HepG2 (cell line): ENCODE measurements at places on chromosomes 4 and X. TPM values are rescaled to one million over a fixed set of nuclear protein-coding genes. Genes with fewer than 3 reads are reported as not detected.

The SOWAHD gene
- 0.62 and 1.0 TPM in 2 replicates for total RNA-seq

The ENAM gene
- not detected in 2 replicates for total RNA-seq

The HOPX gene
- not detected in 2 replicates for total RNA-seq

- DNase-seq = no peak
- no peaks in the 10 kb centered on the region for H3K4me1 ChIP-seq
- H3K4me3 ChIP-seq = no peak overlapping the region
- no peaks in the 10 kb centered on the region for H3K27me3 ChIP-seq
- no peak overlapping the region for H3K27ac ChIP-seq
Observed at GRCh38 chrX:54116391-54116790, 66.7 kb downstream of the FAM120C start.

GRCh38 chr4:2651998-2652397 lies 104.1 kb downstream of the TNIP2 start:
- no peak for DNase-seq
- peaks cover 68% of the 10 kb centered on the region for H3K36me3 ChIP-seq
- H3K4me1 ChIP-seq = no peaks in the 10 kb centered on the region
- H3K4me3 ChIP-seq = no peak overlapping the region
- H3K27me3 ChIP-seq = no peaks in the 10 kb centered on the region

- H3K4me1 ChIP-seq = no peaks in the 10 kb centered on the region
- H3K27ac ChIP-seq = no peak overlapping the region
- no peaks in the 10 kb centered on the region for H3K27me3 ChIP-seq
Observed at GRCh38 chr4:186318481-186318880, 52.5 kb downstream of the F11 start.

GRCh38 chr4:38111024-38111423 lies 150.8 kb downstream of the PTTG2 start:
- H3K4me1 ChIP-seq = peaks cover 41% of the 10 kb centered on the region
- no peak overlapping the region for H3K4me3 ChIP-seq
- H3K27me3 ChIP-seq = no peaks in the 10 kb centered on the region
- H3K27ac ChIP-seq = peak overlapping the region; percentile 70

- H3K4me3 ChIP-seq = no peak overlapping the region; the same call in 1 of the 2 replicates
- DNase-seq = peak; percentile 57
- H3K27ac ChIP-seq = no peak overlapping the region
- peaks cover 18% of the 10 kb centered on the region for H3K4me1 ChIP-seq
- no peaks in the 10 kb centered on the region for H3K36me3 ChIP-seq
Observed at GRCh38 chr4:128241425-128241913, 46.1 kb downstream of the PGRMC2 start.

DNA sequence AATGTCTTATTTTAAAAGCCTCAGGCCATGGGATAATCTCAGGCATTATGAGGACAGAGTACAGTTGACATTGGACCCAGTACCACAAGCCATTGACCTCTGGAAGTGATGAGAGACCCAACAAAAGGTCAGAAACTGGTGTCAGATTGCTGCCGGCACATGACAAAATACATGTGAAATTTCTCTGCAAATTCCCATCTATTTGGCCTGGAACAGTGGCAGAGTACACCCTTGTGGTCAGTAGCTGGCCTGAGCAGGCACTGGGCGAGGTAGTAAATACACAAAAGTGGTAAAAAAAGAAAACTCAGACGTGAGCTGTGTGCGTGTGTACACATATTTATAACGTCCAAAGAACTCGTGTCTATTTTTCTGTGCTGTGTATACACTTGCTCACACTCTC lies 155.5 kb downstream of the DHX15 start:
- H3K4me3 ChIP-seq = no peak overlapping the region
- no peak overlapping the region for H3K27ac ChIP-seq
- no peaks in the 10 kb centered on the region for H3K36me3 ChIP-seq
- no peak for DNase-seq

GRCh38 chrX:2801223-2801622 lies 27.5 kb upstream of the GYG2 start:
- no peaks in the 10 kb centered on the region for H3K4me1 ChIP-seq
- H3K27ac ChIP-seq = no peak overlapping the region
- H3K36me3 ChIP-seq = no peaks in the 10 kb centered on the region
- no peaks in the 10 kb centered on the region for H3K27me3 ChIP-seq
- H3K4me3 ChIP-seq = no peak overlapping the region
